ENCODE measurements at places on chromosomes 6 and 20.

- no peak for DNase-seq
These were observed 669.5 kb downstream of the MAFB start for GRCh38 chr20:40019510-40019909.

DNA sequence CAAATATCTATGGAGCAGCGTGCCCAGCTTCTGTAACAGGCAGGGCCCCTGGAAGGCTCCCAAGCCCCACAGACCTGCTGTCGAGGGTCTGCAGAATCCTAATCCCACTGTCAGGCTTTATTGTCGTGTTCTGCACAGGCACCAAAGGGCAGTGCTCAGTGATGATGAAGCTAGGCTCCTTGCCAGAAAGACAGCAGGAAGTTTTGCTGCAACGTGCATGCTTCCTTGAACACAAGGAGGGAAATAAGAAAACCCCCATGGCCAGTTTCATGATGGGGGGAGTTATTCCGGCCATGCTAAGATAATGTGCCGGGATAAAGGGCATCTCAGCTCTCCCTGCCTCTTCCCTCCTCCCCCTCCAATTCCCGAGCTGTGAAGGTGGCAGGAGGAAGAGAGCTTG lies 109.4 kb upstream of the KCNG1 start:
- no peak for DNase-seq

- DNase-seq = no peak
These were observed at the start of gene COL9A1 for GRCh38 chr6:70303034-70303525. COL9A1 (minus strand) TSS chr6:70303084; CDS start chr6:70302924, 160 bp downstream.

DNA sequence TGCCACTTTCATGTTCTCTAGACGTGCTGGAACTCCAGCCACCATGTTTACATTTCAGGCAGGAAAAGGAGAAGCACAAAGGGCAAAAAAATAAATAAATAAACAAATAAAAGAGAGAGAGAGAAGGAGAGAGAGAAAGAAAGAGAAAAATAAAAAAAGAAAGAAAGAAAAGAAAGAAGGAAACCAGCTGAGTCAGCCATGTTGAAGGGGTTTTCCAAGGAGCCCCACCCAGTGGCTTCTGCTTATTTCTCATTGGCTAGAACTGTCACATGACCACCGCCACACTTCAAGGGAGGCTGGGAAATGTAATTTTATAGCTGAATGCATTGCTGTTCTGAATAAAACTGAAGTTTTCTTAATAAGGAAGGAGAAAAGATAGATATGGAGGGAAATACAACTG lies 71.1 kb downstream of the BFSP1 start:
- no peak for DNase-seq

DNA sequence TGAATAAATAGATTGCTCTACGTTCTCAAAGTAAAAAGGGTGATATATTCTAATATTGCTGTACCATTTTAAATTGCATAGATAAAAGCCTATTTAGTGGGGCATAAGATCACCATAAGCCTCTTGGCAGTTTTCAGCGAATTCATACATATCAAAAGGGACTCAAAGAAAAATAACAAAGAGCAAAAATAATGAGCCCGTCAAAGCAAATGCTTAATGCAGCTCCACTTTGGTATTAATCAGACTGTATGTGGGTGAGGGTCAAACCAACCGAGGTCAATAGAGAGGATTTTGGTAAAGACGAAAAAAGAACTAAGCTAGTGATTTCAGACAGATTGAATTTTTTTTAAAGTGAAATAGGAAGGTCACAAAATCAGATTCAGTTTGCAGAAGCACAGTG lies 598.8 kb downstream of the GRIK2 start:
- no peak for DNase-seq

- DNase-seq = no peak
These were observed 386.9 kb downstream of the CDH26 start for GRCh38 chr20:60345106-60345505.

Measured in stimulated activated CD4-positive, alpha-beta T cell treated with anti-CD3 and anti-CD28 coated beads, Interleukin-15, amount 100 ng/mL, for 48 hours (primary cell).